ENCODE measurements at places on chromosomes 2 and 18.

DNA sequence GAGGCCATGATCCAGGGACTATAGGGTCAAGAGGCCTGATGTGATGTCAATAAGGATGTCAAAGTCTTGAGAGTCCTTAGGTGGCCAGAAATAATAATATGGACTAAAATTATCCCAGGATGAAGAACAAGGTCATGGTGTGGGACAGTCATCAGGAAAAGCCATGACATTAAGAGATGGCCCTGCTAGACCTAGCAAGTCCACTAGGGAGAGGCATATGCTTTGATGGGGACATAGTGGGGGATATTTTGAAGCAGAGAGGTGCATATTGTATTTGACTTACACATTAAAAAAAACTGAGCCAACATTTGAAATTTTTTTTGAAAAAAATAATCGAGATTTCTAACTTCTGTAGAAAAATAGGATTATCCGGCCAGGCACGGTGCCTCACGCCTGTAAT, 53.3 kb upstream of the CXCR4 start:
- DNase-seq, result no peak

GRCh38 chr2:44181648-44182047, 13.0 kb downstream of the PPM1B start:
- DNase-seq, result no peak

- DNase-seq, result no peak
Observed at GRCh38 chr18:65762556-65762955, 11.7 kb downstream of the CDH7 start.

DNA sequence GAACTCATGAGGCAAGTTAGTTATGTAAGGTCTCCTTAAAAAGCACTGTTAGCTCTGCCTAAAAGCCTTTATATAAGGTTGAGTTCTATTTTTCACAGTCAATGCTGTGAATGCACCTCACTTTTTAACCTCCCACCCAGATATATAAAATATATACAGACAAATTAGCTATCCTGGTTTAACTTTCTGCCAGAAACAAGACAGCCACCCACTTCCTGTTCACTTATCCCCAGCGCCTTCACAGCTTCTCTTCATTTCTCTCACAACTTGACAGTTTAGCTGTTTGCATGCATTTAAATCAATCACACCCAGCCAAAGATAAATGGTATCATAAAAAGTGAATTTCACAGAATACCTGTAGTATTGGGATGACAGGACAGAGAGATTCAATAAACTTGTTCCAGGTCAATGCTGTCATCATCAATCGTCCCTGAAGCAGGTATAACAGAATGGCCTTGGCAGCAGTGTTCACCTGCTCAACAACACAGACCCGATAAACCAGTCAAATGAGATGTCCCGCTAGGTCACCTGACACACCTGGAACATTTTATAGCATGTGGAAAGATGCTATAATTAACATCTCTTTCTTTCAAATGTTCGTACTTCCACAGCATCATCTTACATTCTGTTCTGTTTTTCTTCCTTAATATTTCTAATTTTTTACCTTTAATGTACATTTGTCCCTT, 55.7 kb downstream of the RTTN start:
- DNase-seq, result peak; percentile 4

DNA sequence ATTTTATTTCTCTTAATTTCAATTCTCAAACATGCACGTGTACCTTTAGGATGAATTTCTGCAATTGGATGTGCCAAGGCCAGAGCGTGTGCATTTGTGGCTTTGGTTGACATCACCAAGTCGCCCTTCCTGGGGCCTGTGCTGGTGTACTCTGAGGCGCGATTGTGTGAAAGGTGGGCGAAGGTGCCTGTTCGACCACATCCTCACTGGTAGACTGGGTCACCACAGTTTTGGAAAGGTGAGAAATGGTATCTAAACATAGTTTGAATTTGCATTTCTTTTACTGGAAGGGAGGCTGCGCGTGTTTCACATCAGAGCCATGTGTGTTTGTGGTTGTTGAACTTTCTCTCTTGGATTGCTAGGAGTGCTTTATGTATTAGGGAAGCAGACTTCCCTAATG, 89.8 kb downstream of the LDLRAD4 start:
- no peak for DNase-seq

DNA sequence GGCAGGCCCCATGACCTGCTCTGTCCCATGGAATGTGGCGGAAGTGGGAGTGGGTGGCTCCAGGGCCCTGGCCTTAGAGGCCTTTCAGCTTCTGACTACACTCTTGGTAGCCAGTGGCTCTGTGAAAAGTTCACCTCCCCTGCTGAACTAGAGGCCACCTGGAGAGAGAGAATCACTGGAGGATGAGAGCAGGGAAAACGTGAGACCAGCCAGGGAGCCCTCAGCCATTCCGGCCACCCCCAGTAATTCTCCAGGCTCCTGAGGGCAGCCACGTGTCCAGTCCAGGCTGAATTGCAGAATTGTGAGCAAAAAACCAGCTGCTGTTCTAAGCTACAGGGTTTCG, 10.5 kb downstream of the COLEC12 start:
- DNase-seq, result no peak

- DNase-seq, result peak; percentile 72
Observed at GRCh38 chr2:169818241-169818640, 6.5 kb downstream of the METTL5 start.

DNA sequence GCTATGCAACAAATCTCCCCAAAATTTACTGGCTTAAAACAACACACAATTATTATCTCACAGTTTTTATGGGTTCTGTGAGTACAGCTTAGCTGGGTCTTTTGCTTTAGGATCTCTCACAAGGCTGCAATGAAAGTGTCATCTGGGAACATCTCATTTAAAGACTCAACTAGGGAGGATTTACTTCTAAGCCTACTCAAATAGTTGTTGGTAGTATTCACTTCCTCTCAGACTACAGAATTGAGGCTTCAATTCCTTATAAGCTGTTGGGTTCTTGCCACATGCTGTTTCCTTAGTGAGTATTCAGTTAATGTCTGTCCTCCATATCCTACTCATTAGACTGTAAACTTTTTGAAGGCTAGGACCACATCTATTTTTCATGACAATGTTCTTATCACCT, 72.3 kb downstream of the MDH1 start:
- DNase-seq, result peak; percentile 89

DNA sequence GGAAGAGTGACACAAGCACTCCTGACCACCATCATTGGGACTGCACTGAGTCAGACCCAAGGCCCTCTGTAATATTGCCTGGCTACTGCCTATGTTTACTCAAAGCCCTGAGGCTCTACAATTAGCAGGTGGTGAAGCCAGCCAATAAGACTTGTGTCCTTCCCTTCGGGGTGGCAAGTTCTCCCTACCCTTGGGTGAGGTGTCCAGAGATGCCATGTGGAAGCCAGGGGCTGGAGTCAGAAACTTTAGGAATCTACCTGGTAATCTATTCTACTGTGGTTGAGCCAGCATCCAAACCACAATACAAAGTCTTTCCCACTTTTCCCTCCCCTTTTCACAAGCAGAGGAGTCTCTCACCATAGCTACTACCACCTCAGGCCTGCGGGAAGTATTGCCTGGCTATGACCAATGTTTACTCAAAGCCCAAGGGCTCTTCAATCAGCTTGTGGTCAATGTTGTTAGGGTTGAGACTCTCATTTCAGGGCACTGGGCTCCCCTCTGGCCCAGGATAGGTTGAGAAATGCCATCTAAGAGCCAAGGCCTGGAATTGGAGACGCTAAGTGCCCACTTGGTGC, 17.6 kb downstream of the DHRS9 start:
- DNase-seq, result peak; percentile 59

DNA sequence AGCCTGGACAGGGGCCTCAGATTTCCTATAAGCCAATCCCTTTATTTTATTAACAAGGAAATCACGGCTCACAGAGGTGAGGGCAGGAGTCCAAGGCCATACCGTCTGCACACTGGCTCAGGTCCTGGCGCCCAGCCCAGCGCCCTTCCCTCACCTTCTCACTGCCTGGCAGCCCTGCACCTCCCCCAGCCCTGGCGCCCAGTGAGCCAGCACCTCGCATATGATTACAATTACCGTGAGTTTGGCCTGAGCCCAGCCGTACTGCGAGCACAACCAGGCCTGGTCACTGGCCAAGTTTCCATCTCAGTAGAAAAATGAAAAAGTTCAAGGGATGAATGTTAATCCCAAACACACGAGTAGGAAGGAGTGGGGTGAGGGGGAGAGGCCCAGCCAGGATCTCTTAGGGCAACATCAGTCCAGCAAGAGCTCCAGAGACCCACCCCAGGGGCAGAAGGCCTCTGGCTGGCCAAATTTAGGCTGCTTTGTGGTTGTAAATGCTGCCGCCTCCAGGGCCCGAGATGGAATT, 68.4 kb downstream of the MCFD2 start:
- DNase-seq, result peak; percentile 80

DNA sequence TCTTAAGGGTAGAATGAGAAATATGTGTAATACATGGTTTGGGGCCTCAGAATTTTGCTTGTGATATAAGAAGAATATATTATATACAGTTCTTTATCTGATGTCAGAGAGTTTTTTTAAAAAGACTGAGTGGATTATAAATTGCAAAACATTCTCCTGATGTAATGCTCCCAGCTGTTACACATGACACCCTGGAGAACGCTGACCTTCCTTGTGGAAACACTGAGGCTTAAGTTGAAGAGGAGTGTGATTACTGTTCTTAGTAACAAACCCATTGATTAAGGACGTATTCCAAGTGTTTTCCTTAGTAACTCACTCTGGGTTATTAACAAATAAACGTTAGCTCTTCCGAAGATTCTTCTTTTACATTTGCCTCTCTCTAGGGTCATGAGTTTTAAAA, 1069.3 kb upstream of the CNTNAP5 start:
- no peak for DNase-seq

- peak; percentile 93 for DNase-seq
Observed at GRCh38 chr18:57728941-57729511, 74.1 kb downstream of the ATP8B1 start.

- DNase-seq, result no peak
Observed at GRCh38 chr2:239065537-239065936, 217.7 kb downstream of the TWIST2 start.

GRCh38 chr2:75608684-75609333, 37.8 kb upstream of the MRPL19 start:
- peak; percentile 56 for DNase-seq

GRCh38 chr18:42921226-42921737, 194.2 kb downstream of the RIT2 start:
- DNase-seq, result no peak

GRCh38 chr2:179373816-179374215, 109.2 kb upstream of the SESTD1 start:
- DNase-seq, result no peak

DNA sequence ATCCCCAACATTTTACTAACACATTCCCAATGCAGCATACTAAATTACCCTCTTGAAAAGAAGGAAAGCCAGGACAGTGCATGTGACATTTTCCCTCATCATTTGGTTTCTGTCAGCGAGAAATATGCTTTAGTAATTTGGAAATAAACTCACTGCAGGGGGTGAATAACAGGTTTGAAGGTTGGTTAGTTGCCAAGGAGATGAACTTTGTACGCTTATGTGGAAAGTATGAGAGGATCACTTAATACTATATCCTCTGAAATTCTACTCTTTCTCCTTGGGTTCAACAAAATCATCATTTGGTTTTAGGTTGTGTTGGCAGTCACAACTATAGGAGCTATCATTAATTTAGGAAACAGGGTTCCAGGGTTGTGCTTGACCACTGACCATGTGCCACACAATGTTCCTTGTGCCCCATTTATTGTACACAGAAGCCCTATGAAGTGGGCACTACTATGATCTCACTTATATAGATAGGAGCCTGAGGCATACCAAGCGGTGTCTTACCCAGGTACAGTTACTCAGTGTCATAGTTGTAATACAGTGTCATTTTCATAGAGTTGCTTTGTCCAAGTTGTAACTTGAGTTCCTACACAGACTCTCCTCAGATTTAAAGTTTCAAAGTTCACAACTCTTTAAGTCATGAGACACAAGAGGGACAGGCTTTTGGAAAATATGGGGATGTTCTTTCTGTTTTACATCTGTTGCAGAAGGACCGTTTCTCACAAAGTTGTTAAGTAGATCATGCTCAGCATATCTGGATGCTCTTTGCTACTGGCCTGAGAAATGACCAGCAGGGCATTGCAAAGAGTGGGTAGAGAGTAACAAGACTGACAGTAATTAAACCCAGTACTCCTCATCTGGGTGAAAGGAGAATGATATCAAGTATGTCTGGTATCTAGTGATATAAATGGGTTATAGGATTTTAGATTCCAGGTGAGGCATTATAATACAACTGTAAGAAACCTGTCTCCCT, 91.8 kb downstream of the MAP4K4 start:
- DNase-seq, result no peak

DNA sequence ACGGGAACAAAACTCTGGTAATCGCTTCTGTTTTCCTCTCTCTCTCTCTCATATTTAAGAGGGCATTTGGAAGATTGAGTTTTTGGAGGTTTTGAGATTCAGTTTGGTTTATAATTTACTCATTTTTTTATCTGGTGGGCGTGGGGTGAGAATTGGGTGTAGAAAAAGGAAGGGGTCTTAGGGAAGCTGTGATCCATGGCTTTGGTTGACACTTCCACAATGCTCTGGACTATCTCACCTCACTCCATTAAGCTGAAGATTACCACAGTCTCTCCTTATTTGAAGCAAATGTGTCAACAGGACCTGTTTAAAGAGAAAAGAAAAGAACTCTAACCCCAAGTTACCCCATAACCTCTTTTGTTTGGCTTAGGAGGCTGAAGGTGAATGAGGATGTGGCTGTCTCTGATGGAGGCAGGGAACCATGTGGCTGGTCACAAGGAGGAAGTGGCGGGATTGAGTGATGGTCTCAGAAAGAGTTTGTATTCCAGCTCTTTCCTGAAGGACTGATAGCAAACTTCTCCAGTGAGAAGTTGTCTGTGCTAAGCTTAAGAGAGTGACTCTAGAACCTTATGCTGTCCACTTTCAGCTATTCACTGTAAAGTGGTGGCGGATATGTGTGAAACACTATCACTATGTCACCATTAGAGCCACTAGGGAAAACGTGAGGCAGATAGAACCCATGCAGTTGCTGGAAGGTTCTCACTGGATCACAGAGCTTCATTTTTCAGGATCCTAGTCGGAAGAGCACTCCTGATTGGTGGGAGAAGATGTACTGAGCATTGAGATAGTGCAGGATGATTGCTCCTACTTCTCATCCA, 934 bp downstream of the ZNF804A start:
- DNase-seq, result no peak

DNA sequence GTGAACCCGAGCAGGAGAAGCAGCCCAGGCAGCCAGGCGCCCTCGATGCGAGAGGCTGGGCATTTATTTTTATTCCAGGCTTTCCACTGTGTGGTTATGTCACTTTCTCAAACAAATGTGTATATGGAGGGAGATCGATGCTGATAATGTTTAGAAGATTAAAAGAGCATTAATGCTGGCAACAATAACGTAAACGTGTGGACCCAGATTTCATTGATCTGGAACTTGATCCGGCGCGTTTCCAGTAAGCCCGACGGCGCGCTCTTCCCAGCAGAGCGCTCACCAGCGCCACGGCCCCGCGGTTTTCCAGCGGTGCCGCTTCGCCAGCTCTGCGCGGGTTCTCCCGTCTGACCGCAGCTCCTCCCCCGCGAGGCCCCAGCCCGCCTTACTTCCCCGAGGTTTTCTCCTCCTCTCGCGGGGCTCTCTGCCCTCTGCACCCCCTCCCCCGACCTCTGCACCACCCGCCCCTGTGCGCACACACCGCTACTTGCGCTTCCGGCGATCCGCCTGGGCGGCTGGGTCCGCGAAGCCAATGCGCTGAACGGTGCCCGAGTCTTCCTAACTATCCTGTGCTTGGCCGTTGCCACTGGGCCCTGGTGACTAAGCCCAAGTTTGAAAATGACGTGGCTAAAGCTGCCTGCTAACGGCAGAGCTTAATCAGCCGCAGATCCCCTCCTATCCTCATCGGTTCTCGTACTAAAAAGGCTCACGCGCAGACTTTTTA, 6.1 kb downstream of the ONECUT2 start:
- peak; percentile 49 for DNase-seq

GRCh38 chr2:70258532-70258875, 567 bp downstream of the PCYOX1 start:
- DNase-seq, result peak; percentile 29

- peak; percentile 1 for DNase-seq
Observed at GRCh38 chr2:76288146-76288545, 577.4 kb upstream of the GCFC2 start.

Measured in bronchial epithelial cell (primary cell).